ENCODE measurements at places on chromosomes 3 and 15.

DNA sequence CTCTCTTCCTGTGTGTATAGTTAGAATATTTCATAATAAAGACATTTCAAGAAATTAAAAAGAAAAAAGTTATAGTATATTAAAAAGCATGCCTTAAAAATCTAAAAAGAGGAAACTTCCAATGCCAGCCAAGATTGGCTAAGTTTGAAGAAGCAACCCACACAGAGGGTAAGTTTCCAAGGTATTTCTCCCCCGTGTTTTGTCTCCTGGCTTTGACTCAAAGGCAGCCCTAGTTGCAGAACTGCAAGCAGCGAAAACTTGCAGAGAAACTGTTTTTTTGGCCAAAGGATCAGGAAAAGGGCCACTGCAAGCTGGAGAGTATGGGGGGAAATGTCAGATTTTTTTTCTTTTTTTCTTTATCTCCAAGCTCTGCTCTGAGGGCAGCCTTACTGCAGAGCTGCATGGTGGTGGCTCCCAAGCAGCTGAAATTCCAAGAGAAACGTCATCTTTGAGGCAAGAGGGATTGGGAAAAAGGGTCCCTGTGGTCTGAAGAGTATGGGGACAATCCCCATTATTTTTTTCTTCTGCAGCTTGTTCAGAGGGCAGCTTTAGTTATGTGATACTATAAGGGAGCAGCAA is 23.0 kb downstream of the HACL1 start:
- no peak for DNase-seq

GRCh38 chr15:48500595-48500994 is 144.9 kb downstream of the FBN1 start:
- no peak for DNase-seq

- DNase-seq, result no peak
These were observed 90.1 kb downstream of the CGGBP1 start for GRCh38 chr3:87968668-87969067.

DNA sequence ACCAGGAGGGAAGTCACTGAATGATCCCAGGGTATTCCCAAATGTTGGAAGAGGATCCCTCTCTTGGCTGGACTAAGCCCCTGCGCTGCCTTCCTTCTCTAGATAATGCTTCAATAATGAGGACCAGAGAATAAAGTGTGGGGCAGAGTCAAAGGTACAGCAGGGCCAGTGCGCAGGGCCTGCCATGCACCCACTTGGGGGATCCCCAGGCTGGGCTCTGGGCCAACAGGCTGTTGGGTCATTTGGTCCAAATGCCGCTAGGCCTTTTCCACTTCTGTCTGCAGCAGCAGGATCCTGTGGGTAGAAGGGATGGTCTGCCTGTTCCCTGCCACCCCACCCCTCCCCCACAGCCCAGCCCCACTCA is 5.7 kb upstream of the CLK3 start:
- DNase-seq, result no peak

DNA sequence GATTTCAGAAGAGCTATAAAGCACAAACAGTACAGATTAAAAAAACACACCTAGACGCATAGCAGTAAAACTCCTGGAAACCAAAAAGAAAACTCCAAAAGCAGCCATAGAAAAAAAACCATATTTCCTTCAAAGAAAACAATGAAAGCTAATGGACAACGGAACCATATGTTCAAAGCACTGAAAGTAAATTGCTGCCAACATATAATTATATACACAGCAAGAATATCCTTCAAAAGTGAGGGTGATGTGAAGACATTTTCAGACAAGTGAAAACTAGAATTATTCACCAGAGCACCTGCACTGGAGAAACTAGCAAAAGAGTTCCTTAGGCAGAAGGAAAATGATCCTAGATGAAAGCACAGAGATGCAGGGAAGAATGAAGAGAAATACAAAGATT is 58.2 kb upstream of the PCSK6 start:
- no peak for DNase-seq

GRCh38 chr3:62859203-62859791 is 15.9 kb downstream of the CADPS start:
- DNase-seq, result no peak

DNA sequence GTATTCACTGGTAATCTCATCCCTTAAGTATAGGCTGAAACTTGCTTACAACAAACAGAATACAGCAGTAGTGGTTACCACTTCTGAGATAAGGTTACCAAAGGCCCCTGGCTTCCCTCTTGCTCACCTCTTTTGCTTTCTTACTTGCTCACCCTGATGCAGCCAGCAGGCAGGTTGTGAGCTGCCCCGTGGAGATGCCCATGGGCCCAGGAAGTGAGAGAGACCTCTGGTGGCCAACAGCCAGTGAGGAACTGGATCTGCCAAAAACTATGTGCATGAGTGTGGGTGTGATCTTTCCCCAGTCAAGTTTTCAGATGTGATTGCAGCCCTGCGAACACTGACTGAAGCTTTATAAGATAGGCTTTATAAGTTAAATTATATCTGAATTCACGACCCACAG is 48.7 kb downstream of the NMNAT3 start:
- DNase-seq, result no peak

DNA sequence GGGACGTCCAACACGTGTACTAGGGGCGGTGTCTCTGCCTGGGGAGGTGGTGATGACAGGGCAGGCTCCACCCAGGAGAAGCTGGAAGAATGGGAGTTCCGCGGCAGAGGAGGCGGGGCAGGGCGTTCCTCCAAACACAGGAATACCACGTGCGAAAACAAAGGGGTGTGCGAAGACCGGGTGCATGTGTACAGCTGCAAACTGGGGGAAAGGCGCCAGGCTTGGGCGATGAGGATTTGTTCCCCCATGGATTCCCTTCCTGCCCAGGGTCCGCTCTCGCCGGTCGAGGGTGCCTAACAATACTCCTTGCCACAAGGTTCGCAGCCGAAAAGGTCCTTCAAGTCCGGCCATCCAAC is 500 bp upstream of the ZSCAN2 start:
- DNase-seq, result peak; percentile 17

DNA sequence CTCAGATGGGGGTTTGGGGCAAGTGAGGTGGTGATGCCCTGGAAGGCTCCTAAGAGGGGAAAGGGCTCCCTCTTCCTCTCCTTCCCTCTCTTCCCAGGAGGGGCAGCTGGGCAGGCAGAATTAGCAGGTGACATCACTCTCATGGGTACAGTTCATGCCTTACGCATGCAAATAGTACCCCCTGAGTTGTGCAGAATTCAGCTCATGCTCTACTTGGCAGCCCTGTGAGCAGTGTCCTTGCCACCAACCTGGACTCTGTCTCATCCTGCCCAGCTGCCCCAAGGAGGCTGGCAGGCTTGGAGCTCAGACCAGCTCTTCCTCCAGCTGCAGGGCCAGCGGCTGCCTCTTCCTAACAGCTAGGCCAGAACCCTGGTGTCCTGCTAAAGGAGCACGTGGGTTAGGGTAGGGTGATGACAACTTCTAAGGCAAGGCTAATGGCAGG is 3.3 kb downstream of the CHAC1 start:
- no peak for DNase-seq

GRCh38 chr3:62601238-62602070 is 228.1 kb upstream of the FEZF2 start:
- no peak for DNase-seq

- DNase-seq, result no peak
These were observed 123.6 kb upstream of the CD96 start for GRCh38 chr3:111418391-111418790.

DNA sequence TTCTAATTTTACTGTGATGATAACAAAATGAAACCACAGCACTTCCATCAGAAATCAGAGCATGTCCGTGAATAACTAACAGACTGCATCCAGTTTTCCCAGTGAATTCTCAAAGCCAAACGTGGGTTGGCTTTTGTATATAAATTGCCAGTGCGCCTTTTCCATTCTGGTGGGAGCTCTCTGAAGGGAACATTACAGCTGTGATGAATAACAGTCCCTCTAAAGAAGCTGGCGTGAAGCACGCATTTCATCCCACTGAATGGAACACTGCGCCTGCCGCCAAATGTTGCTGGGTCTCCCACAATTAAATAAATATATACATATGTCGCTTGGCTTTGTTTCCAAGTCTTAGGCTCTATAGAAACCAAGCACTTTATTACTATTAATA is 113.0 kb upstream of the PFN2 start:
- DNase-seq, result no peak

GRCh38 chr3:173826901-173827609 is 429.5 kb downstream of the NLGN1 start:
- no peak for DNase-seq

- no peak for DNase-seq
These were observed 151.1 kb downstream of the RBPMS2 start for GRCh38 chr15:64624242-64624641.

DNA sequence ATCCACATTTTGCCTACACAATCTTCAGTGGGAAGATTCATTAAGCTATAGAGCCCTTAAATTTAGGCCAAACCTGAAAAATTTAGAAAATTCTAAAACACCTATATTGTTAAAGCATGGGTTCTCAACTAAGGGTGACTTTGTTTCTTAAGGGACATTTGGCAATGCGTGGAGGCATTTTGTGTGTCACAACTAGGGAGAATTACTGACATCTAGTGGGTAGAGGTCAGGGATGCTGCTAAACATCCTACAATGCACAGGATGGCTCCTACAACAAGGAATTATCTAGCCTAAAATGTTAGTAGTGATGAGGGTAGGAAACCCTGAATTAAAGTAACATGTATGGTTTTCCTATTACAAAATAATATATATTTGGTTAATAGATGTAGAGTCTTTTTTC is 55.8 kb downstream of the TBC1D5 start:
- no peak for DNase-seq

DNA sequence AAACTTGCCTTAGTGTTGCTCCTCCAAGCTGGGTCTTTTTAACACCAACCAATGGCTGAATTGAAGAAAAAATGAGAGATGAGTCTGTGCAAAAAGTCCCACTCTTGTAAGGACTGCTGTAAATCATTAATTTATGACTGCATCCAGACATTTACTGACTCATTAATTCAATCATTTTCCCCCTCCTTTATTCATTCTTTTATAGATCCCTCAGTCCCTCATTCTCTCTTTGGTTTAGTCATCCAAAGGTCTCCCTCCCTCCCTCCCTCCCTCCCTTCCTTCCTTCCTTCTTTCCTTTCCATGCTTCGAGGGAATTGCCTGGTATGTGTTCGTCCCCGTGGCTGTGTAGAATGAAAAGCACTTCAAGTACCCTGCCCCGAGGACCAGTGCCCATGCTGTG is 35.3 kb upstream of the MRPS22 start:
- no peak for DNase-seq

GRCh38 chr3:174232658-174233429 is 626.3 kb upstream of the NAALADL2 start:
- no peak for DNase-seq

- no peak for DNase-seq
These were observed 257.6 kb upstream of the GOLGA6L4 start for GRCh38 chr15:83977992-83978391.

DNA sequence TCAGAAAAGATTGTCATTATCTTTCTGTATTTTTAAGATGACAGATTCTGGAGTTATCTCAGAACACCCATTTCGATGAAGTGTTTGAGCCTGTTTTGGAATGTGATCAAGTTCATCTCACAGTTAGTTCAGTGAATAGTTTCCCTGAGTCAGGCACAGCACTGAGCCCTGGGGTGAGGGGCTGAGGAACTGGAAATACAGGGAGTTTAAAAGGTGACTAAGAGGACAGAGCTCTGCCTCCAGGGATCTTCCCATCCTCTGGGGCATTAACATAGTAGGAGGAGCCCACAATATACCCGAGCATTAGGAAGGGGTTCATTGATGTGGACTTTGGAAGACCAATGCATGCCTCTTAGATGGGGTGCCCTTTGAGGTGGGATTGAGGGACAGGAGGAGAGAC is 355.1 kb downstream of the CLSTN2 start:
- no peak for DNase-seq

DNA sequence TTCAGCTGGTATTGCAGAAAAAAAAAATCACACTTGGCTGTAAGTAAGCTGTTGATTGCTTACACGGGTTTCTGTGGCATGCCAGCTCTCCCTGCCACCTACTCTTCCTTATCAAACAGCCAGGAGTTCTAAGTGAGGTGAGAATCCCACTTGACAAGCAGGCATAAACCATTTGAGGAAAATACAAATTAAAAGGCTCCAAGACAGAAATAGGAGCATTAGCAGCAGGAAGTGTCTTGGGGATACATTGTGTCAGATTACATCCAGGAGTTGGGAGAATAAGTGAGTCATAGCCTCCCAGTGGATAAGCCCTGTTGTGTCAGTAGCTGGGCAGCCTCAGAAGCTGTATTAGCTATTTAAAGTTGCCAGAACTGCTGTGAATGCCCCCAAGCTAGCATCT is 256.0 kb downstream of the CNTN4 start:
- no peak for DNase-seq

DNA sequence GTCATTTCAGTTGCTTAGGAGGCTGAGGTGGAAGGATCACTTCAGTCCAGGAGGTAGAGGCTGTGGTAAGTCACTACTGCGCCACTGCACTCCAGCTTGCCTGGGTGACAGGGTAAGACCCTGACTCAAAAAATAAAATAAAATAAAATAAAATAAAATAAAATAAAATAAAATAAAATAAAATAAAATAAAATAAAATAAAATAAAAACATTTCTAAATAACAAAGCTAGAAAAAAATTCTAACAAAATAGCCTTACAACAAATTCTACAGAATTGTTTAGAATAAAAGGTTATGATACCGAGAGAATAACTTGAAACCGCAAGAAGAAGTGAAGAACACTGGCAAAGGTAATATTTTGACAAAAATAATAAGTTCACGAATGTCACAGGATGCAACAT is 794.3 kb downstream of the NR2F2 start:
- DNase-seq, result no peak

GRCh38 chr3:13159890-13160289 is 86.7 kb upstream of the IQSEC1 start:
- no peak for DNase-seq

DNA sequence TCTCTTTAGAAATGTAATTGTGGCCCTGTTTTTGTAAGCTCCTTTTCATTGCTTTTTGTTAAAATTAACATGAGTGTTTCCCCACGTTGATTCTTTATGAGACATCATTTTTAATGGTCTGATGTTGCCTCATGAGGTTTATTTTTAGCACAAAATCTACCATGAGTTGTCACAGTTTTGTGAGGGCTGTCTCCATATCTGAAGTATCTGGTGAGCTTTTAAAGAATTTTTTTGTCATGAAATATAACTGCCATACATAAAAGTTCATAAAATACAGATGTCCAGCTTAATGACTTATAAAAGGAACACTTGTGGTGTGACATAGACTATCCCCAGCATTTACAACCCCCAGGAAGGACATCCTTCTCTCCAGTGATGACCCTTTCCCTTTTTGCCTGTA is 34.3 kb upstream of the CEMIP start:
- DNase-seq, result no peak

GRCh38 chr3:16151109-16151508 is 23.4 kb upstream of the GALNT15 start:
- DNase-seq, result no peak

GRCh38 chr3:37144806-37145205 is 29.6 kb downstream of the LRRFIP2 start:
- no peak for DNase-seq

DNA sequence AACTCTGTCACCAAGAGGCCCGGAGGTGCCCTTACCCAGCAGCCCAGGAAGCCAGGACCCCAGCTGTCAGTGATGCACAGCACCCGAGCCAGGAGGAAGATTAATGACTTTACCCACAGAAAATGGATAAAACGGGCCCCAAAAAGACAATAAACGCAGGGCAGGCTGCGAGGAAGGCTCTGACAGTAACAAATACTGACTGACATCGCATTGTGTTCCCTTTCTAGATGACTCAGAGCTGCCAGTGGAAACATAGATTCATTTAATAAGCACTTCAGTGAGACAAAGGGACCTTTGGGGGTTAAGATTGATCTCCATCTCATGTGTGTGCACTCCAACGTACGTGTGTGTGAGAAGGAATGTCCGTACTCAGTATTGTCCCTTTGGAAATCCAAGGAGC is 225.3 kb upstream of the PPP2R3A start:
- DNase-seq, result no peak

Measured in stimulated activated CD8-positive, alpha-beta memory T cell treated with anti-CD3 and anti-CD28 coated beads, Interleukin-7, amount 100 ng/mL, for 48 hours (primary cell).